Effector CD8-positive, alpha-beta T cell (primary cell): ENCODE measurements at places on chromosomes 3 and 15.

GRCh38 chr3:61724801-61725200 lies 163.4 kb downstream of the PTPRG start:
- DNase-seq: no peak

DNA sequence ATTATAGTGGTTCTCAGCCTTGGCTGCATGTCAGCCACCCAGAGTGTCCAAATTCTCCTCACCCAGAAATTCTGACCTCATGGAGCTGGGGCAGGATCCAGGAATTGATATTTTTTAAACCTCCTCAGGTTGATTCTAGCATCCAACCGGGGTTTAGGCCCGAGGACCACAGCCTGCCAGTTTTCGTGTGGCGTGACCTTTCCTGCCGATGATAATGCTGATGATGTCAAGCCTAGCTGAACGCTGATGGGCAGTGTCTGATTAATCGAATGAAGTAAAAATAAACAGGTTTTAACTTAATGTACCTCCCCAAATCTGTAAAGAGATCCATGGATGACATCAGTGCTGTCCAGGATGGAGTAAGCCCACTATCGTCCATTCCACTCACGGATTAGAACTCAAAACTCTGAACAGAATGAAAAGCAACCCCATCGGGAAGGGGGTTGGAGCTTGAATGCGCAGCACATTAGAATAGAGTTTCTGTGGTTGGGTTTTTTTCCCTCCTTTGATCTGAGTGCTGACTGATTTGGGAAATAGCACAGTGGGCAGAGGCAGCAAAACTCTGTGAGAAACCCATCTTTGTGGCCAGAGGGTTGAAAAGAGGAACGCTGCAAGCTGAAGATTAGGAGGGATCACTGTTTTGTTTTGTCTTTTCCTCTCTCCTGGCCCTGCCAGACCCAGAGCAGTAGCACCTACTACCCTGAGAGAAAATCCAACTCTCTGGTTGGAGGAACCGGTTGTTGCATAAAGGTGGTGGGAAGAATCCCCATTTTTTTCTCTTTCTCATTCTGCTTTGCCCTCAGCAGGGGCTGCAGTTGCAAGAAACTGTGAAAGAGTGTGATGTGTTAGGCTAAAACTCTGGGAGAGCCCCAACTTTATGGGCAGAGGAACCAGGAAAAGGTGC lies 153.9 kb downstream of the APBA2 start:
- DNase-seq: no peak

GRCh38 chr15:77057685-77058084 lies 13.2 kb downstream of the TSPAN3 start:
- no peak for DNase-seq

DNA sequence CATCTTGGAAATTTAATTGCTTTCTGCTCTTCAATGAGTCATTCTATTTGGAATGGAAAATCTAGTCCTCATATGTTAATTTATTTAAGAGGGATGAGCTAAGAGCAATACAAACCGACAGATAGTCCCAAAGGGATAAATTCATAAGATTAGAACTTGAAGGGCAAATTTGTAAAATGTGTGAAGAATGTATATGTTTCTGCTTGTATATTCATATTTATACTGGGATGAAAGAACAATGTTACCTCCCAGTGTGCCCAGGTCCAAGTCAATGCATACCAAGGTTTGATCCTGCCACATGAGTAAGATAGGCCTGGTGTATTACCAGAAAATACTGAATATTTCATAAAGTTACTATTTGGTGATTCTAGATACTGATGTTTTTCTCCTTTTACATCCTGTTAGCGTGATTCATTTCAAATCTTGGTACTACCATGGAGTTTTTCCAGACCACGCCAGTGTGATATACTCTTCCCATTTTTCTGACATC lies 255.6 kb upstream of the SEMA6D start:
- DNase-seq: no peak

GRCh38 chr3:157073810-157074209 lies 86.1 kb downstream of the CCNL1 start:
- DNase-seq: no peak

DNA sequence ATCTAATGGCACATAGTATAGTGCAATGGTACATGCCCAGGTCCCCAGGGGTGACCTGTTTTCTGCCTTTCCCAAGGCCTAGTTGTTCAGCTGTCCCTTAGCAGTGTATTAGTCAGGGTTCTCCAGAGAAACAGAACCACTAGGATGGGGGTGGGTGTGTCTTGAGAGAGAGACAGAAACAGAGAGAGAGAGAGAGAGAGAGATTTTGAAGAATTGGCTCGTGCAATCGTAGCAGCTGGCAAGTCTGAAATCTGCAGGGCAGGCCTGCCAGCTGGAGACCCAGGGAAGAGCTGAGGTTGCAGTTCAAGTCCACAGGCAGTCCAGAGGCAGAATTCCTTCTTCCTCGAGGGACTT lies 90.6 kb upstream of the RNF7 start:
- DNase-seq: no peak

DNA sequence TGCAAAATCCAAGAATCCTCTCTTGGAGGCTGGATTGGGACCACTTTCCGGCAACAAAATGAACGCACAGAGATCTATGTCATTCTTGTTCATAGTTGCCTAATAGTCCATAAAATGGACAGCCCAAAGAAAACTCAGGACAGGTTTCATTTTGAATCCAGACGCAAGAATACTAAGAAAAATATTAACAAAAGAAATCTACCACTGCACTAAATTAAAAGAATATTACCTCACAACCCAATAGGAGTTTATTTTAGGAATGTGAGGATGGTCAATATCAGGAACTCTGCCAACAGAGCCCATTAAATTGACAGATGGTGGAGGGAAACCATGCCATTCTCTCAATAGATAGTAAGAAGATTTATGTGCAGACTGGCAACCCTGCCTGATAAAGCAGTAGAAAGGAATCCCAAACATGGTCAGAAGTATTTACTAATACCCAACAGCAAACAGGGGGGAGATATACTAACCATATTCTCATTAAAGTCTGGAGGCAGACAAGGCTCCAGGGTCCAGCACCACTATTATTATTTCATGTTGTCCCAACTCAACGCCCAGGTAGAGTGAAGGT lies 127.6 kb downstream of the SMAD6 start:
- no peak for DNase-seq

- DNase-seq: no peak
Measured at GRCh38 chr3:72151465-72152238, 366.7 kb upstream of the PROK2 start.

- DNase-seq: peak; percentile 1
Measured at GRCh38 chr15:49421991-49422390, 1.1 kb upstream of the FGF7 start.

GRCh38 chr15:31261266-31262142 lies 65.1 kb upstream of the KLF13 start:
- no peak for DNase-seq

DNA sequence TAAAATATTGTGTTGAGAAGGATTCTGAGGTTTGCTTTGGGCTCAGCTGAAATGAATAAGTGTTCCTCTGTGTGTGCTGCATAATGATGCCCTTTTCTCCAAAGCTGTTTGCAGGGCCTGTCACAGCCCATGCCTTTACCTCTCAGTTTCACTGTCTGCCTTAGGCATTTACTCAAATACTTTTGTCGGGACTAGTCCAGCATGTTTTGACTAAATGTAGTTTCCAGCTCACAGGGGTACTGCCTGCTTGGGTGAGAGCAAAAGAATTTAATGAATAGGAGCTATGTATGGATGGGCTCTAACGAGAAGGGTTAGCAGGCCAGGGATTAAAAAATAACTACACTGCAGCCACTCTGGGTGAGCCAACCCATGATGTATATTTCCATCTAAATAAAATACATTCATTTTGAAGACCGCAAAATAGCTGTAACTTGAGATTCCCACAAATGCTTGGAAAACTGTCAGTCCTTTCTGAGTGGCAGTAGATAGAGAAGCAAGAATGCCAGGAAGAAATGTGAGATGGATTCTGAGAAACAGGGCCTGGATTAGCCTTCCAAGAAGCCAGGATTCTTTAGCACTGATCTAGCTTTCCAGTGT lies 549.2 kb upstream of the TBL1XR1 start:
- no peak for DNase-seq

DNA sequence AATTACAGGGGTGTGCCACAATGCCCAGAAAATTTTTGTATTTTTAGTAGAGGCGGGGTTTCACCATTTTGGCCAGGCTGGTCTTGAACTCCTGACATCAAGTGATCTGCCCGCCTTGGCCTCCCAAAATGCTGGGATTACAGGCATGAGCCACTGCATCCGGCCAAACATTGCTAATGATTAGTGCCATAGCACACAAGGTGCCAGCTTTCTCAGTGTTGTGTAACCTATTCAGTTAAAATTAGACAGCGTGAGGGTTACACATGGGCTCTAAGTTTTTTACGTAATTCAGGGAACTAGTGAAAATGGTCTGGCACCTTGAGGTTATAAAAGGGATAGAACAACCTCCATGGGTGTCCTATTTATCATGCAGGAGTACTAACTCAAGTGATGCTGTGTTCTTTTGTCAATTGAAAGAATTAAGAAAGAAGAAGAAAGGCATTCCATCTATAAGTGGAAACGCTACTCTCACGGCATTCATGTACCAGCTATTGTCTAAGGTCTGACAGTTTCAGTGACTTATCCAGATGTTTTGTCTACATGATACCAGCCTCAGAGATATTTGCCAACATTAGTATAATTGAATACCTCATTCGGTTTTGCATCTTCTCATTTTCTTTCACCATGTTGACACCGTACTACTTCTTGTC lies 84.7 kb downstream of the EOMES start:
- DNase-seq: no peak

- no peak for DNase-seq
Measured at GRCh38 chr15:41689834-41690233, 29.6 kb downstream of the MGA start.

- no peak for DNase-seq
Measured at GRCh38 chr3:130846181-130846580, 47.7 kb upstream of the ATP2C1 start.

DNA sequence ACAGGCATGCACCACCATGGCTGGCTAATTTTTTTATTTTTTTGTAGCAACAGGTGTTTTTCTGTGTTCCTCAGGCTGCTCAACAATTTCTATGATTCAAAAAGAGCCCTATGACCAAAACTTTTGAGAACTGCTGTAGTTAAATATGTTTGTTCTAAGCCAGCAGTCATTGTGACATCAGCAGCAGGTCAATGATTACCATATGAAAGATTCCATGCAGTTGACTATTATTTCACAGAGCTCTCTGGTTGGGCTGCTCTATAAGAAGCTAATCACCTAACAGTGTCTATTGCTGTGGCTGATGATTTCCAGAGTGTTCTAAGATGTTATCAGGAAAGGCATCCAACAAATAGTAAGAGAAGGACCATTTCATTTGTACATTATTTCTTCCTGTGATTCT lies at the start of gene CCDC54:
Gene CCDC54, plus strand, starts transcription at position 289 of the 400 bp plus-strand sequence. CDS start 149 bp downstream, outside the sequence.
- no peak for DNase-seq

DNA sequence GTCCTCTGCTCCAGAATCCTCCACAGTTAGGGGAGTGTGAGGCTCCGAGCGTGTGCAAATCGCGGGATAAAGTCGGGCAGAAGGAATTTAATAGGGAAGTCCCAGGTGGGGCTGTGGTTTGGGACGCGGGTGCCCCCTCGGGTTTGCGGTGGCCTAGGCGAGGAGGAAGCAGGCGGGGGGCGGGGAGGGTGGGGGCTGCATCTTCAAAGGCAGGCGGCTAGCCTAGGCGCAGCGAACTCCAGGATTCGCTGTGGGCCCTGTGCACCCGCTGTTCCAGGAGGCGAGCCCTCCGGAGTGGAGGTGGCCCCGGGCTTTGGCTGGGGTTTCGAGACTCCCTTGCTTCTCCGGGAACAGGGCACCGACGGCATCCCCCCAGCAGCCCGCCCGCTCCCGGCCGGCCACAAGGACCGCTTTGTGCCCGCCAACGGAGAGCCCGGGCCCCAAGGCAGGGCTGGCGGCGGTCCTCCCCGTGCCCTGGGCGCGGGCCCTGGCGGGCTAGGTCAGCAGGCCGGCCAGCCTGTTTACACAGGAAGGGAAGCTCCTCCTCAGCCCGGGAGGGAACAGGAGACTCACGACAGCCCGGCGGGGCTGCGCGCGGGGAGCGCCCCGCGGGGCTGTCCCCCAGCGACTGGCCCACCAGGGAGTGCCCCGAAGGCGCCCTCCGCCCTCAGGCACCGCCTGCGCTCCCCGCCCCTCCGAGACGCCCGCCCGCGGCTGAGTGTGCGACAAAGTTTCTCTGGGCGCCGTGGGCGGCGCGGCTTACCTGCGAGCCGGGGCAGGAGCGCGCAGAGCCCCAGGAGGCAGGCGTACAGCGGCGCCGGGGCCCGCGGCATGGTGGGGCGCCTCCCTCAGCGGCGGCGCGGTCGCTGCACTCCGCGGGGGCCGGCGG lies 753 bp downstream of the ITGB5 start:
- no peak for DNase-seq

- DNase-seq: no peak
Measured at GRCh38 chr3:107796791-107797190, 274.0 kb downstream of the BBX start.

- no peak for DNase-seq
Measured at GRCh38 chr3:182364323-182364722, 429.0 kb upstream of the ATP11B start.

- no peak for DNase-seq
Measured at GRCh38 chr3:72630327-72630968, 217.8 kb downstream of the SHQ1 start.

DNA sequence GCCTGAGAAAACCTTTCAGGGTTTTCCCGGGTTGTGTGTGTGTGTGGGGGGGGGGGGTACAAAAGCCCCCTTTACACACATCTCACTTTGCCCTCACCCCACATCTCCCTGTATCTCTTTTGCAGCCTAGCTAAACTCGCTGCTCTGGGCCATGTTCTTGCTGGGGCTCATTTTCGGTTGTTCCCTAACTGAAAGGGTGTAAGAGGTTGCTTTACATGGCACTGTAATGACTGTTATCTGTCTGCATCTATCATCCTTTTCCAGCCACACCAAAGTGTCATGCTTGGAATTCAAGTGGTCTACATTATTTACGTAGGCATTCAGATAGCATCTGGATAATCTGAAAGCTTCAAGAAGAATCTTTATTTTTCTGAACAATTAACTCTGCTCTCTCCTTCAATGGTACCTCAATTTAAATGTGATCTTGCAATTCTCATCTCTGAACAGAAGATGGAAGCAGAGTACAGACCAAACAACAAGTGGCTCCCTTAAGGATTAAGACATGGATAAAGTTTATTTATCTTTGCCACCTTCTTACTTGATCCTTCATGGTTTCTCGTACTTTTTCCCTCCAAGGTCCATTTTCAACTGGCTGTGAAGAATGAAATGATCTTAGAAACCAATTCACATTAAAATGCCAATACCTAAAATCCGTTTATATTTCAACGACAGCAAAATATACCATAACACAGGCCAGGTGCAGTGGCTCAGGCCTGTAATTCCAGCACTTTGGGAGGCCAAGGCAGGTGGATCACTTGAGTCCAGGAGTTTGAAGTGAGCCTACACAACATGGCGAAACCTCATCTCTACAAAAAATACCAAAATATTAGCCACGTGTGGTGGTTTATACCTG lies 34.9 kb downstream of the DCLK3 start:
- no peak for DNase-seq

DNA sequence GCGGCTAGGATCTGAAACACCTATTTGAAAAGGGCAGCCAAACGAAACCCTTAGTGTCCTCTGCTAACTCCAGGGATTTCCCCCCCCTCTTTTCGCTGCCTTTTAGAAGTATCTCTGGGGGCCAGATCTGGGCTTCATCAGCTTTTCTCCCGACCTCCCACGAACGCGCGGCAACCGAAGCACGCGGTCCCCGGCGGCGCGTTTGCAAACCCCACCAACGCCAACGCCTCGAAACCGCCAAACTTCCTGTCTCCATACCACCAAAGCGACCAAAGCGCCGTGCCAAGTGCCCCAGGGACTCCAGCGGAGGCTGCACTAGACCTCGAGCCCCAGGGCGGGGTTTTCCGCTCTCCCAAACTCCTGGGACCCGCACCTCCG lies 155.8 kb upstream of the FRMD4B start:
- no peak for DNase-seq

GRCh38 chr3:8709801-8710507 lies 23.6 kb upstream of the CAV3 start:
- DNase-seq: no peak
